BJ (cell line): ENCODE measurements at places on chromosomes 3 and 15. TPM values are rescaled to one million over a fixed set of nuclear protein-coding genes. Genes with fewer than 3 reads are reported as not detected.

The HGD gene
- polyA plus RNA-seq = 0.11 and 0.15 TPM in 2 replicates

DNA sequence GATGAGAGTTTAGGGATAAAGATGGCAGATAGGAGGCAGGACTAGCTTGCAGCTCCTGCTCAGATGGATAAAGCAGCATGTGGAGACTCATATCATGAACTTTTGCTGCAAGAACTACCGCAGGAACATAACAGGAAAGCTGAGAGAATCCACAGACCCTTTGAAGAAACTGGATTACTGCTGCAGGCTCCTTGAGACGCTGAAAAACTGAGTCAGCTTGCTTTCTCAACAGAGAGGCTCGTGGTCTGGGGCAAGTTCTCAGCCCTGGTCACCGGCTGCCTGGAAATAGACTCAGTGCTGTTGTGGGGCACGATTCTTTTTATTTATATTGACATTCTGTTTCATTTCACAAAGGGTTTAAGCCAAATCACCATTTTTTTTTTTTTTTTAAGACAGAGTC, 28.8 kb upstream of the TRIM59 start:
- no peak for DNase-seq

GRCh38 chr15:31974855-31975829, 55.2 kb upstream of the CHRNA7 start:
- no peak for DNase-seq

The ARPIN gene
- 10.0 and 11.2 TPM in 2 replicates for polyA plus RNA-seq

GRCh38 chr3:156787001-156787400, 39.2 kb upstream of the LEKR1 start:
- DNase-seq = no peak

DNA sequence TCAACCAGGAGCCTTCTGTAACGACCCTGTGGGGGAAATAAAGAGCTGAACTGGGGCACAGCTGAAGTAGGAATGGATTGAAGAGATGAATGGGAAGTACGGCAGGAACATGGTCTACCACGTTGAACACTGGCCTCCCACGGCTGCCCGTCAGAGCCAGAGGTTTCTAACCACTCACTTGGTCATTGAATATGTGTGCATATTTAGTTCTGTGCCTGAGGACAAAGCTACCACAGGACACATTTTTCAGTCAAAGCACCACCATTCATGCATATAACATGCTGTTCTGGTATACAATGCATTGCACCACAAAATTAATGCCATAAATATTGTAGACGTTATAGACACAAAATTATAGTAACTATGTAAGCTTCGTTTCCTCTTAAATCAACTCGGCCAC, 75.5 kb downstream of the MB21D2 start:
- no peak for DNase-seq
